Chondrocyte (in vitro differentiated cells): ENCODE measurements at places on chromosomes 4 and X. TPM values are rescaled to one million over a fixed set of nuclear protein-coding genes. Genes with fewer than 3 reads are reported as not detected.
A peak's percentile ranks its signal among the peaks of the same experiment; 100 is the strongest.

DNA sequence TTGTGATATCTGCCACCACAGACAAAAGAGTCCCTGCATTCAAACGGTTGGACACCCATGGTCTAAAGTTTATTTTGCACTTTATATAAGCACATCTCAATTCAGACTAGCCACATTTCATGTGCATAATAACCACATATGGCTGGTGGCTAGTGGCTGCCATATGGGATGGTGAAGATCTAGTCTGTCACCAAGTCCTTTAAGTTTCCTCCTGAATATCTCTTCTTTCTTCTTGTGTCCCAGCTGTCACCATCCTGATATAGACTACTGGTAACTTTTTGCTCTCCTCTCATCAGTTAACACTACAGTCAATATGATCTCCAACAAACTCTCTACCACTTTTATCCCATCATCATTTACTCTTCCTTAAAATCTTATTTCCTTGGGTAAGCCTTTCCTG is 9.3 kb downstream of the HSPA4L start:
- DNase-seq = no peak
- H3K27ac ChIP-seq = no peak overlapping the region
- no peaks in the 10 kb centered on the region for H3K4me1 ChIP-seq

DNA sequence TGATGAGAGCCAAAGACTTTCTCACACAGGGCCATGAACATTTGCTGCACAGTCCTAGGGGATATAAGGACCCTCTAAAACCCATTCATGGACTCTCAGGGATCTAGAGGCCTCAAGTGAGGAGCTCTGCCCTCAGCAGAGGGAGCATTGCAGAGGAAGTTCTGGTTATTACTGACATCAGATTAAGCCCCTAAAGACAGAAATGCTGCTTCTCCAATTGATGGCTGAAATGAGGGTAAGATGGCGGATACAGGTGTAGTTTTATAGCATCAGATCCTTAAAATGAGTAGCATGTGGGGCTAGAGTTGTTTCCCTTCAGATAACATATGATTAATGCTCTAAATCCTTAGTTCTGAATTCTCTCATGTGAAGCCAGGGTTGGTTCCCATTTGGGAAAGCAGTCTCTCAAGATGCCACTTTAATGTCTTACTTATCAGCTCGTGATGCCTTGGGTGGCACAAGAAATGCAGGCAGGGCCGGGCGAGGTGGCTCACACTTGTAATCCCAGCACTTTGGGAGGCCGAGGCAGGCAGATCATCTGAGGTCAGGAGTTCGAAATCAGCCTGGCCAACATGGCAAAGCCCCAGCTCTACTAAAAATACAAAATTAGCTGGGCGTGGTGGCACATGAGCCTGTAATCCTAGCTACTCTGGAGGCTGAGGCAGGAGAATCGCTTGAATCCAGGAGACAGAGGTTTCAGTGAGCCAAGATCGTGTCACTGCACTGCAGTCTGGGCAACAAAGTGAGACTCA is 7.9 kb downstream of the RHOH start:
- no peaks in the 10 kb centered on the region for H3K27me3 ChIP-seq
- no peak for DNase-seq
- no peak overlapping the region for H3K4me3 ChIP-seq
- H3K27ac ChIP-seq = no peak overlapping the region
- H3K4me1 ChIP-seq = peaks cover 3% of the 10 kb centered on the region

DNA sequence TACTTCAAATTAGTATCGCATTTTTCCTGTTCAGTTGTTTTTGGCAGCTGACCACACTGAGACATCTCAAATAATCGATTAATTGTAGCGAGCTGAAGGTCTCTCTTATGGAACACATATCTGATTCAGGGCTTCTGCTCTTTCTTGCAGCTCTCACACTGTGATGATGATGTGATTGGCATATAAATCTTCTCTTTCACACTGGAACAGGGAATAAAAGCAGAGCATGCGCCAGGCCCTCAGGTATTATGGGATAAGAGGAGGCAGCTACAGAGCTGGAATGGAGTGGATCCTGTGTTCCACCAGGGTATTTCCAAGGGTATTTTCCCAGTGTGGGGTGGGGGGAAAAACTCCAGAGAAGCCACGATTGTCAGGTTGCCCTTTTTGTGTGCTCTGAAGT is 265.4 kb upstream of the CASK start:
- H3K27me3 ChIP-seq = peaks cover 2% of the 10 kb centered on the region
- DNase-seq = no peak
- H3K36me3 ChIP-seq = no peaks in the 10 kb centered on the region
- no peak overlapping the region for H3K27ac ChIP-seq

- no peak overlapping the region for H3K4me3 ChIP-seq
- no peak for DNase-seq
- H3K4me1 ChIP-seq = peaks cover 27% of the 10 kb centered on the region
- H3K27ac ChIP-seq = no peak overlapping the region
- H3K27me3 ChIP-seq = no peaks in the 10 kb centered on the region
- peaks cover 3% of the 10 kb centered on the region for H3K36me3 ChIP-seq
Observed at GRCh38 chrX:136041254-136041812, 56.1 kb downstream of the SLC9A6 start.

- H3K4me3 ChIP-seq = peak overlapping the region; percentile 96
- no peak for DNase-seq
- H3K4me1 ChIP-seq = peaks cover 33% of the 10 kb centered on the region
Observed at GRCh38 chr4:151098979-151099228, 524 bp upstream of the RPS3A start.

- no peak overlapping the region for H3K4me3 ChIP-seq
- DNase-seq = no peak
- H3K27ac ChIP-seq = no peak overlapping the region
Observed at GRCh38 chr4:7199771-7200441, 7.6 kb downstream of the SORCS2 start.

GRCh38 chr4:73727685-73728084 is 12.7 kb upstream of the CXCL8 start:
- H3K27me3 ChIP-seq = no peaks in the 10 kb centered on the region
- H3K27ac ChIP-seq = no peak overlapping the region
- H3K4me3 ChIP-seq = no peak overlapping the region
- H3K4me1 ChIP-seq = peaks cover 21% of the 10 kb centered on the region
- H3K36me3 ChIP-seq = no peaks in the 10 kb centered on the region

GRCh38 chr4:78288327-78288726 is 231.2 kb downstream of the FRAS1 start:
- H3K36me3 ChIP-seq = peaks cover 2% of the 10 kb centered on the region
- no peaks in the 10 kb centered on the region for H3K27me3 ChIP-seq
- H3K4me1 ChIP-seq = peaks cover 32% of the 10 kb centered on the region
- H3K4me3 ChIP-seq = no peak overlapping the region

- DNase-seq = no peak
- H3K4me1 ChIP-seq = no peaks in the 10 kb centered on the region
- H3K27ac ChIP-seq = no peak overlapping the region
- H3K36me3 ChIP-seq = no peaks in the 10 kb centered on the region
Observed at GRCh38 chrX:153882086-153882498, 3.9 kb downstream of the L1CAM start.

DNA sequence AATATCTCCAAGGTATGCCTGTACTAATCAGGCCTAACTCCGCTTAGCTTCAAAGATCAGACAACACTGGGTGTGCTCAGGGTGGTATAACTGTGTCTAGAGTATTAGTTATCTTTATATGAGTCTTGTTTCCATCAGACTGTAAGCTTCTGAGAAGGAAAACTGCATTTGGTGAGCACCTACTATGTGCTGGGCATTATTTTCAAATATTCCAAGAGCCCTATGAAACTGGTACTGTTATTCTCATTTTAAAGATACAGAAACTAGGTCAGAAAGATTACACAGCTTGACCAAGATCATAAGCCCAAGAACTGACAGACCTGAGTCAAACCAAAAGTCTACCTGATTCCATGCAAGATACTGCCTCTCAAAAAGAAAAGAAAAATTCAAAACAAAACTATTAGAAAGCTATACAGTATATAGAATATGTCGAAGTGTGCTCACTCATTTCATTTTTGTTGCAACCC is 44.4 kb downstream of the LRBA start:
- no peak overlapping the region for H3K27ac ChIP-seq
- peaks cover 4% of the 10 kb centered on the region for H3K4me1 ChIP-seq
- no peaks in the 10 kb centered on the region for H3K27me3 ChIP-seq
- no peaks in the 10 kb centered on the region for H3K36me3 ChIP-seq

GRCh38 chrX:71366674-71367256 is 608 bp downstream of the TAF1 start:
- H3K27ac ChIP-seq = peak overlapping the region; percentile 99
- no peaks in the 10 kb centered on the region for H3K27me3 ChIP-seq
- H3K4me1 ChIP-seq = peaks cover 22% of the 10 kb centered on the region

- no peak for DNase-seq
- no peaks in the 10 kb centered on the region for H3K36me3 ChIP-seq
- H3K27ac ChIP-seq = no peak overlapping the region
- no peak overlapping the region for H3K4me3 ChIP-seq
- H3K27me3 ChIP-seq = peaks cover 5% of the 10 kb centered on the region
Observed at GRCh38 chr4:134422776-134423175, 221.2 kb upstream of the PABPC4L start.

DNA sequence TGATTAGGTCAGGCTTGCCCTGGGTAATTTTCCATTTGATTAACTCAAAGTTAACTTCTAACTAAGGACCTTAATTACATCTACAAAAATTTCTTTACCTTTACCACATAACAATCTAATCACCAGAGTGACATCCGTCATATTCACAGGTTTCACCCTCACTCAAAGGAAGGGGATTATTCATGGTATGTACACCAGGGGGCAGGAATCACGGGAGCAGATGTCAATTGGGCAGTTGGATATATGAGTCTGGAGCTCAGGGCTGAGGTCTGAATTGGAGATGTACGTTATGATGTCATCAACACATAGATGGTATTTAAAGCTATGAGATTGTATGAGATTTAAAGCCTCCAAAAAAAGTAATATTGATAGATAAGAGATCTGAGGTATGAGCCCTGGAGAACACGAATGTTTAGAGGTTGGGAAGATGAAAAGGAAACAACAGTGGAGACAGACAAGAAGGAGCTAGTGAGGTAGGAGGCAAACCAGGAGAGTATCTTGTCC is 52.9 kb downstream of the PGRMC1 start:
- no peak for DNase-seq
- H3K4me3 ChIP-seq = no peak overlapping the region
- H3K4me1 ChIP-seq = peaks cover 15% of the 10 kb centered on the region
- no peak overlapping the region for H3K27ac ChIP-seq
- no peaks in the 10 kb centered on the region for H3K27me3 ChIP-seq

DNA sequence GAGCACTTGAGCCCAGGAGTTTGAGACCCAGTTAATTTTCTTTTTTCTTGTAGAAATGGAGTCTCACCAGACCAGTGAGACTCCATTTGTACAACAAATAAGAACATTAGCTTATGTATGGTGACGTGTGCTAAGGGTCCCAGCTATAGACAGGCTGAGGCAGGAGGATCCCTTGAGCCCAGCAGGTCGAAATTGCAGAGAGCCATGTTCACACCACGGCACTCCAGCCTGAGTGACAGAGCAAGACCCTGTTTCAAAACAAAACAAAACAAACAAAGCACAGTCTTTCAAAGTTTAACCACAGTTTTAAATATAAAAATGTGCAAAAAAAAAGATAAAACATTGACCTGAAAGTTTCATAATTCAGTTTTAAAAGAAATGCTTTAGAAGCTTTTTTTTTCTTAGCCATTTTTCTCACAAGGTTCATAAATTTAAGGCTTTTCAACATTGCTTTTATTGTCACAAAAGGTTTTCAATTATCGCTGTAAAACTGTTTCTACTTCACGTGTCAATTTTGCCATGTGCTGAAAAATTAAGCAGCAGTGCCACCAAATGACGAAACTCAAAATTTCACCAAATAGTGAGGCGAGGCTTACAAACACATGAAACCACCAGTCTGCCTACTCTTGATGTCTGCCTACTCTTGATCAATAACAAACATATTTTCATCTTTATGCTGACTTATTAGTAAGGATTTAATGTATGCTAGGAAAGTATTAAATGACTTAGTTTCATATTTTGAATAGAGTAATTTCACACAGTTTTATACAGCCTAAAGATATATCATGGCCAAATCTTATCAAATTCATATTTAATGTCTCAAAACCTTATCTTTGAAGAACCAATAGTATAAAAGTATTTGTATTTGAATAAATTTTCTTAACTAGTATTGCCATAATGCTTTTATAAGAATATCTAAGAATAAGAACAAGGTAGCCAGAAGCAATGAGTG is 126.3 kb downstream of the NEK1 start:
- no peak for DNase-seq
- H3K27ac ChIP-seq = no peak overlapping the region
- H3K27me3 ChIP-seq = no peaks in the 10 kb centered on the region
- H3K4me1 ChIP-seq = peaks cover 6% of the 10 kb centered on the region

GRCh38 chr4:94871644-94872305 is 114.0 kb downstream of the BMPR1B start:
- H3K27ac ChIP-seq = no peak overlapping the region
- no peaks in the 10 kb centered on the region for H3K36me3 ChIP-seq
- no peak overlapping the region for H3K4me3 ChIP-seq

- no peak overlapping the region for H3K27ac ChIP-seq
- no peak overlapping the region for H3K4me3 ChIP-seq
- H3K36me3 ChIP-seq = peaks cover 20% of the 10 kb centered on the region
Observed at GRCh38 chrX:136666088-136666487, 18.1 kb downstream of the CD40LG start.

GRCh38 chr4:10079912-10080588 is 36.5 kb downstream of the WDR1 start:
- no peak overlapping the region for H3K4me3 ChIP-seq
- peaks cover 38% of the 10 kb centered on the region for H3K36me3 ChIP-seq
- H3K27ac ChIP-seq = no peak overlapping the region
- peaks cover 10% of the 10 kb centered on the region for H3K4me1 ChIP-seq

DNA sequence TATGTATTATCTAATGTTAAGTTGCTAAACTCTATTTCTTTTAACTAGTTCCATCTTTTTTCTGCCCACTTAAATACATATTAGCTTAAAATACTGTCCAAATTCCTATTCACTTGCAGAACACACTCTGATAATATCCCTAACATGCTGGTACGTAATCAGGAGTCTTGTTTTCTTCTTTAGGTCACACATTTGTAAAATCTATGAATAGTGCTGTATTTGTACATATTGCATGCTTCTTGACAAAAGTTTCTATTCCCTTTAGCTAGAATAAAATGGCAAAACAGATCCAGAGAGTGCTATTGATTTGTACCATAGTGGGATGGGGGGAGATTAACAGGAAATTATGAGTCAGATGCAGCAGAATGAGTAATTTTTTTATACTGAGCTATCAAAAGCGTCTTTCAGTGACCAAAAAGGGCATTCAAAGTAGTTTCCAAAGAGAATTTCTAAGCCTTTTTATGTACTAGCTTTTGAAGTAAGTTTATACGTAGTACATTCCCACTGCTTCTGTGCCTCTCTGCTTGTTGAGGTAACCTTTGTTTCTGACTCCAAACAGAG is 126.5 kb downstream of the PTPN13 start:
- H3K36me3 ChIP-seq = peaks cover 13% of the 10 kb centered on the region
- H3K27me3 ChIP-seq = no peaks in the 10 kb centered on the region
- DNase-seq = no peak
- peaks cover 8% of the 10 kb centered on the region for H3K4me1 ChIP-seq

DCLK2 gene
- 17.7 to 20.0 TPM (median 18.7 TPM) in 3 replicates for total RNA-seq

RNF113A gene
- 12.7 to 17.4 TPM (median 14.8 TPM) in 3 replicates for total RNA-seq

GPR82 gene
- not detected in 3 replicates for total RNA-seq

PCDH19 gene
- 5.0 to 63.2 TPM (median 5.3 TPM) in 3 replicates for total RNA-seq

GABRA4 gene
- not detected in 3 replicates for total RNA-seq
